ENCODE measurements at places on chromosomes 7 and 10.

GRCh38 chr10:7534480-7534852 lies 123.6 kb upstream of the SFMBT2 start:
- DNase-seq: no peak

GRCh38 chr7:128389618-128390329 lies 20.0 kb downstream of the IMPDH1 start:
- no peak for DNase-seq

DNA sequence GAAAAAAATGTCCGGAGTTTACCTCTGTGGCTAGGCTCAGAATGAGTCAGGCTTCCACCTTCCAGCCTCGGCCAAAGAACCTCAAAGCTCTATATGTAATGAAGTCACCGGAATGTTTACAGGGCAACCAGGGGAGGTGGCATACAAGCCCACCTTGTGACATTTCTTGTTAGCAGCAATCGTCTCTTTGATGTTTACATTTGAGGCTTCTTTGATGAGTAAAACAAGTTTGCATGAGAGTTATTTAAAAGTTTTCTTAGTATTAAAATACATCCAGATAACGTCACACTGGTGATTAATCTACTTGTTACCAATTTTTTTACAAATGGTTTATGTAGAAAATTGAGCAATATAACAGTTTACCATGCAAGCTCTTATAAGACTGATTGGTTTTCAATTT lies 133.1 kb upstream of the ADAM12 start:
- DNase-seq: no peak

- no peak for DNase-seq
Measured at GRCh38 chr10:89207801-89208551, 859 bp upstream of the CH25H start.

DNA sequence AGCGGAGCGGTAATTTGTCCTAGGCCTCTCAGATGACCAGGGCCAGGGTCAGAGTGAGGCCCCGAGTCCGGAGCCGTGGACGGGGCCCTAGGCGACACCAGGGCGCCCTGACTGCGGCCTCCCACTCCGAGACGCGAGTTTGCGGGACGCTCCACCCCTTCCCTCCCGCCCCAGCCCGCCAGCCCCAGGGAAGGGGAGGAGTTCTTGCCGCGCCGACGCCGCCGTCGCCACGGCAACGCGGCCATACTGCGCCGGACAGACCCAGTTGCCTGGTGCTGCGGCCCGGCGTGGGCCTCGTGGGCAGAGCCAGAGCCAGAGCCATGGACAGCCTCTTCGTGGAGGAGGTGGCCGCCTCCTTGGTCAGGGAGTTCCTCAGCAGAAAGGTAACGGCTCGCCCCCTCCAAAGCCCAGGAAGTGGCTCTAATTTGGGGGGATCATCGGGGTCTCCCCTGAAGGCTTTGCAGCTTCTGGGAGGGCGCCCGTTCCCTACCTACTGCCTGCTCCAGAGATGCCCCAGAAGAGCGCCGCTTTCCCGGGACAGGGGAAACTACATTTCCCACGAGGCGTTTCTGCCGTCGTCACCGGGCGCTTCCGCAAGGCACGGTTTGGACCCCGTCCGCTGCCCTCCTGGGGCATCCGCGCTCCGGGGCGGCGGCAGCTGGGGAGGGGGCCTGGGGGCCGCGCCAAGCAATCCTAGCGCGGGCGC lies at the start of gene MINDY4:
TSS of gene MINDY4 (plus strand) at position 244 of the 706 bp plus-strand sequence. CDS start at position 321, 77 bp downstream.
- peak; percentile 86 for DNase-seq

DNA sequence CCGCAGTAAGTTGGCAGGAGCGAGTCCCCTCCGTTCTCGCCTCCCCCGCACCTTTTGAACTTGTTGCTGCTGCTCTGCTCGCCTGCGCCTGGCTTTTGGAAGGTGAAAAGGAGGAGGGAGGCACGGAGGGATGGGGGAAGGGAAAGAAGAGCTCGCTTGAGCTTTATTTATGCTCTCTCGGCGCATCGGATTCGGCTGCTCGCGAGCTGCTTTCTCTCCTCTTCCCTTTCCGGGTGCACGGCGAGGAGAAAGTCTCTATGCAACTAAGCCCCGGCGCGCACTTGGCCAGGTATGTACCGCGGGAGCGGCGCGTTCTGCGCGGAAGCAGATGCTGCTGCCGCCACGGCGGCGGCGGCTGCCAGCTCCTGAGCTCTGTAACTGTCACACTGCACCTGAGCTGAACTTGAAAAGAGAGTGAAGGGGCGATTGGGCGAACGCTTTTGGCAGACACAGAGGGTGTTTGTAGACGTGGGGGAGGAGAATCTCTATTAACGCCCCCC lies 551 bp downstream of the KCND2 start:
- DNase-seq: no peak

- no peak for DNase-seq
Measured at GRCh38 chr10:31030260-31030659, 1.4 kb downstream of the ZNF438 start.

- DNase-seq: no peak
Measured at GRCh38 chr7:41691286-41692190, 11.4 kb downstream of the INHBA start.

DNA sequence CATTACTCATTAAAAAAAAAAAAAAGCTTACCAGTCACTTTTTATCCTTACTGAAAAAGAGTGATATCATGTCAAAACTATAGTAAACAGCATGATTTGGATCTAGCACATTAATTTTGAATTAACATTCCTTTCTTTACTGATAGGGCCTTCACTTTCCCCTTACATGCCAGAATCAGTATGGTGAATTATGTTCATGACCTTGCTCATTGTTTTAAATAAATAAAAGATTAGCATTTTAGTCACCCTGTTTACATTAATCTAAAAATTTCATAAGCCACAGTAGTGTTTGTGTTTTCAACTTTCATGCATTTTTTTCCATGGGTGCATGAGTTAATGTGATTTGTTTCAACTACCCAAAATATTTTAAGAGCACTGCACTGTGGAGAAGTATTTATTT lies 160.8 kb downstream of the TFEC start:
- DNase-seq: no peak

DNA sequence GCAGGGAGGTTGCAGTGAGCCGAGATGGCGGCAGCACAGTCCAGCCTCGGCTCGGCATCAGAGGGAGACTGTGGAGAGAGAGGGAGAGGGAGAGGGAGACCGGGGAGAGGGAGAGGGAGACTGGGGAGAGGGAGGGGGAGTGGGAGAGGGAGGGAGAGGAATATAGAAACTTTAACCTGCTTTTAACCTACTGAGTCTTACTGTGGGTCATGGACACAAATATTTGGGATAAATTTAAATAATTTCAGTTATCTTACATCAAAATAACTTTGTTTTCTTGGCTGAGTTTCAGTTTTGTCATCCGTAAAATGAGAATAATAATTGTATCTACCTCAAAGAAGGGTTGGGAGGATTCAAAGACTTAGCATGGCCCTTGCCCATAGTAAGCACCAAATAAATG lies 319.8 kb downstream of the LRMDA start:
- no peak for DNase-seq

DNA sequence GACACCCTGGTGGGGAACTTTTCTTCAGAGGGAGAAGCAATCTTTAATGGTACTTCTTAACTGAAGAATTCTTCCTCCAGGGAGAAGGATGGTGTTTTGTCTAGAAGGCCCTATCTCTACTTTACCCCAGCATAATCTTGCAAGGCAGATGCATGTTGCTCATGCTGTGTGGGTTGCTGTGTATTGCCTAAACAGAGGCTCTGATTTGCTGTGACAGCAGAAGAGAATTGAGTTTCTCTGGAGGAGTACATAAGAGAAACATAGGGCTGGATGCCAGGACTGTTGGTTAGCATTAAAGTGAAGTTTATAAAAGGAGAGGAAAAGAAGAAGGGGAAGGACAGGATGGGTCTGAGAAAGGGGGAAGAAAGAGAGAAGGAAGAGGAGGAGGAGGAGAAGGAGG lies 248.1 kb upstream of the HPS1 start:
- no peak for DNase-seq

- DNase-seq: peak; percentile 70
Measured at GRCh38 chr10:106711313-106711906, 453.1 kb downstream of the SORCS1 start.

GRCh38 chr7:50914460-50914859 lies 131.8 kb upstream of the GRB10 start:
- DNase-seq: no peak

DNA sequence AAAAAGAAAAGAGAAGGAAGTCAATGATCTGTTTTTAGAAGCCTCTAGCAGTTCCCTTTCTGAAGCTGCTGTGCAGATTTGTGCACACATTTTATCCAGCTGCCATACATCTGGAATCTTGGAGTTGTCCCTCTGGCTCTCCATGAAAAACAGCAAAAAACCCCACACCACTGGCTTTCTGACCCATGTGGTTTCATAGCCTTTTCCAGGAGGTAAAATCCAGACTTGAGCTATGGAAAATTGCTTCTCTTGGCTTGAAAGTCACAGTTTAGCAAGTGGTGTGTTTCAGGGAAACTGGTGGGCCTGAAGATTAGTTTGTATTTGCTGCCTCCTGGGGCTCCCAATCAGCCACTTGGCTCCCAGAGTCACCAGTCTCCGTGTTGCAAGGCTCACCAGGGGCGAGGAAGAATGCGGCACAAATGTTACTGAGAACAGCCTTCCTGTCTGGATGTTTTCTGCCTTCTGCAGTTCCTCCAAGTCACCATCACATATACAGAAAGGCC lies 50.1 kb upstream of the ADRB1 start:
- DNase-seq: no peak

DNA sequence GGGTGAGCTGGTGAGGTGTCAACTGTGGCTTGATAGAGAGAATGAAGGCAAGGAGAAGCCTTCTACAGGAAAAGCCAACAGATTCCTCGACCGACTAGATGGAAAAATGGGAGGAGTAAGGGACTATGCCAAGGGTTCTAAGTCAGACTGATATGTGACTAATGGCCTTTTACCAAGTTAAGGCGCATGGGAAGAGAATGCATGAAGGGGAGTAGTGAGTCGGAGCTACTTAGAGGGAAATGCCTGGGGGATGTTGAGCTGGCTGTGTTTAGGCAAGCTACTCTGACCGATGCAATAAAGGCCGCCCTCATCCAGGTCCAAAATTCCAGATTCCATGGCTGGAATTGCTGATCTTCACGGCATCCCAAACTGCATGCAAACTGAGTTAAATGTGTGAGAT lies 48.2 kb downstream of the APBB1IP start:
- DNase-seq: no peak

DNA sequence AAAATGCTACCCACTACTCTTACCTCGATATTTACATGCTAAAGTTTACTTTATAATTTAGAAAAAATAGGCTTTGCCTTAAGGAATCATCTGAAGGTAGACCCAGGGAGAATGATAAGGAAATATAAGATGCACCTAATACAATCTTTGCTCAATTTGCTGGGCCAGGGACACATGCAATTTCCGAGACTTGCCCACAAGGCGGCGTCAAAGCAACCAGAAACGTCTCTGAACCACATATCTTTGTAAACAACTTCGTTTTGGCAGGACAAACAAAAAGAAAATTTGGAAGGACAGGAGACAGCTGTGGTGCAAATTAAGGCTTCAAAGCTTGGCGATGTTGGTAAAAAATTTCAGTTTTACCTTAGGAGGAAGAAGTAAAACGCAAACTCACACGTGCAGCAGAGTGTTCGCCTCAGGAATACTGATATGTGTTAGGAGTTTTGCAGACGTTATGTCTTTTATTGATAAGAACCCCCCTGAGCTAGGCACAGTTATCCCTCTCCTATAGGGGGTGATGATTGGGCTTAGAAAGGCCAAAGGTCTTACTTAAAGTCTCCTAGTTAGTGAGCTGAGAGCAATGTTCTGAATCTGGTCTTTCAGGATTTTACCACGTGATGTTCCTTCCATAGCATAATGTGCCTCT lies 134.3 kb downstream of the PRKCQ start:
- peak; percentile 48 for DNase-seq

DNA sequence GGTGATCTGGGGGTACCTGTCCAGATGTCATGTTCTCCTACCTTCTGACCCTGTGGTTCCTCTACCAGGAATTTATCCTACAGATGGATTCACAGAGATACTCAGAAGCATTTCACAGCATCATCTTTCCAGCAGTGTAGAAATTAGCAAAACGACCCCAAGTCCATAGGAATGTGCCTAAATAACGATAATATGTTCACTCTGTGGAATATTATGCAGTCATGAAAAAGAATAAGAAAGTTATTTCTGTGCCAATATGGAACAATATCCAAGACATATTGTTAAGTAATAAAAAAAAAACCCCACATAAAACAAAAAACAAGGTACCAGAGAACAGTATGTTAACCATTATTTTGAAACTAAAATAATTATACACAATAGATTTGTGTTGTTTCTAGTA lies 123.8 kb upstream of the SDK1 start:
- no peak for DNase-seq

GRCh38 chr10:103576862-103577261 lies 83.4 kb downstream of the NEURL1 start:
- no peak for DNase-seq

- DNase-seq: no peak
Measured at GRCh38 chr10:77264107-77264506, 373.5 kb downstream of the KCNMA1 start.

GRCh38 chr7:25454020-25454419 lies 225.7 kb upstream of the NPVF start:
- DNase-seq: no peak

DNA sequence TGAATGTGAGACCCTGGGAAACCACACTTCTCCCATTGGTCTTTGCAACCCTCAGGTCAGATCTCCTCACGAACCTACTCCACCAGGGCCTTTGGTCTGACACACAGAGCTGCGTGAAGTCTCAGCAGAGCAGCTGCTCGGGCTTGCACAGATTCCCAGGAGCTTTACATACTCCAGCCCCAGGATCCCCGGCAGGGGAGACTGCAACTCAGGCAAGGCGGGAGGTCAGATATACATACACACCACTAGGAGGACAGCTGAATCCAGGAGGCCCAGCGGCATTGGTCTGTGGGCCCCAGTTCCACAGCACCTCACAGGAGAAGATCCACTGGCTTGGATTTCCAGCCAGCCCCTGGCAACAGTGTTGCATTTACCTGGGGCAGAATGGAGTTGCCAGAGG lies 239.2 kb downstream of the GPAM start:
- peak; percentile 1 for DNase-seq

GRCh38 chr10:71525092-71525491 lies 128.4 kb downstream of the CDH23 start:
- DNase-seq: no peak

GRCh38 chr10:102020938-102021337 lies 35.0 kb downstream of the ARMH3 start:
- no peak for DNase-seq

Data from SK-MEL-5 (cell line).